ENCODE measurements at places on chromosomes 12 and 14. TPM values are rescaled to one million over a fixed set of nuclear protein-coding genes. Genes with fewer than 3 reads are reported as not detected.

The HHIPL1 gene
- total RNA-seq = 0.14 TPM

The KRT72 gene
- not detected for total RNA-seq

The KRT6B gene
- not detected for total RNA-seq

The SIX6 gene
- not detected for total RNA-seq

The DICER1 gene
- total RNA-seq = 19.5 TPM

DNA sequence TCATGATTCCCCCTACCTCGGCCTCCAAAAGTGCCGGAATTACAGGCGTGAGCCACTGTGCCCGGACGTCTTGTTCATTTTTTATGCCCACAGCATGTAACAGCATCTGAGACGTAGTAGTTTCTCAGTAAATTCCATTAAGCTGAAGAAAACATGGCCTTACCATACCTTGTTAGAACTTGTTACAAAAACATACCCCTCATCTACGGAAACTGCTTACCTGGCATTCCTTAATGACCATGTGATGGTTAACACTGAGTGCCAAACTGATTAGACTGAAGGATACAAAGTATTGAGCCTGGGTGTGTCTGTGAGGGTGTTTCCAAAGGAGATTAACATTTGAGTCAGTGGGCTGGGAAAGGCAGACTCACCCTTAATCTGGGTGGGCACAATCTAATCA is 186.8 kb downstream of the CEP128 start:
- DNase-seq = no peak
